ENCODE measurements at places on chromosomes 6 and 20.

DNA sequence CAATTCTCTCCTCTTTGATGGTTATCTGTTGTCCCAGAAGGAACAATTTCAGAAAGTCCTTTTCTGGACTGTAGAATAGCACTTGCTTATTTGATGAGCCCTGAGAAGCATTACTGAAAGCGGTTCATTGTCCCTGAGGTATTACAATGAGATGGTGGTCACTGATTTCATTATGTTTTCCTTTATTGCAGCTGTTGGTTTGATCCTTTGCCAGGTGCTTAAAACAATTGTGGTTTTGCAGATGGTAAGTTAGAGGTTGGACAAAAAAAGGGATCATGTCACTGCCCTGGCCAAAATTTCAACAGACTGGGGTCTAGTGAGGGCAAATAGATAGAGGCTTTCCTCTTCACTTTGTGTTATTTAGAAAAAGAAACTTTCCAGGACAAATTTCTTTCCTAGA, 61.9 kb downstream of the ESR1 start:
- no peak for DNase-seq

DNA sequence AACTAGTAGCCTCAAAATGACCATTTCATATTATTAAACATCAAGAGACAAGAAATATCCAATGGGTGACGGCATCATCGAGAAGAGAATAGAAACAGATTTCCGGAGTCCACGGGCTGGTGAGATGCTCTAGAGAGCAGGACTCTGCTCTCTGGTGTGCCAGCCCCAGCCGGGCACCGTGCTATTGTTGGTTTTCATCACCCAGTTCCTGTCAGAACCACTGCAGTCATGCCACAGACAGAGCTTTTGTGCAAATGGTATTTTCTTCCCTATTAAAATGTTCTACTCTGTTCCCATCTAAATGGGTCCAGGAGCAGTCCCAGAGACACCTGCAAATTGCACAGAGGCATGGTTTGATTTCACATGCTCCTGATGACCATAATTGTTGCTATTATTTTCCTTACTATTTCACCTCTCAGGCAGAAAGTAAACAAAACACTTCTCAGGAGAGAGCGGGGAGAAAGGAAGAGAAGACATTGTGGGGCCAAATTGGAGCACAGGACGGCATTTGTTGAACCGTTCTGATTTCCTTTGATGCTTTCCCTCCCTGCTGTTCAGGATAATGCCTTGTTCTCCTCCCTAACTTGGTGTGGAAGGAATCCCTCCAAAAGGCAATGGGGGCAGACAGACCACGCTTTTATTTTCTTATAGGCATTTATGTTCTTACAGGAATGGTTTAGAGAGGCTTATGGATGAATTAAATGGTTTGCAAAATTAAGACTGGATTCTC, 11.4 kb upstream of the RAMACL start:
- no peak for DNase-seq

GRCh38 chr20:29878777-29879442, 1378.6 kb upstream of the DEFB115 start:
- no peak for DNase-seq

DNA sequence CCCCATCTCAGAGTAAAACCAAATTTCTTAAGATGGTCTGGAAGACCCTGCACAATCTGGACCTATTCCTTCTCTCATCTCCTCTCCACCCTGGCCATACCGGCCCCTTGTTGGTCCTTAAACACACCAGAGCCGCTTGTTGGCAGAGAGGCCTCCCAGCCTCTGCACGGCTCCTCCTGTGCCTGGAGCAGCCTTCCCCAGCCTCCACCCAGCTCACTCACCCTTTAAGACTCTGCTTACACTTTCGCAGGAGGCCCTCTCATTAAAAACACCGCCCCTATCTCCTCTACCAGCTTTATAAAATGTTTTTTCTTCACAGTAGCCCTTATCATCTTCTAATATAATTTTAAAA, 49.8 kb downstream of the BANF2 start:
- no peak for DNase-seq

- DNase-seq: no peak
Measured at GRCh38 chr6:44468835-44469234, 81.3 kb downstream of the CDC5L start.

- no peak for DNase-seq
Measured at GRCh38 chr6:82057846-82058554, 189.5 kb downstream of the IBTK start.

DNA sequence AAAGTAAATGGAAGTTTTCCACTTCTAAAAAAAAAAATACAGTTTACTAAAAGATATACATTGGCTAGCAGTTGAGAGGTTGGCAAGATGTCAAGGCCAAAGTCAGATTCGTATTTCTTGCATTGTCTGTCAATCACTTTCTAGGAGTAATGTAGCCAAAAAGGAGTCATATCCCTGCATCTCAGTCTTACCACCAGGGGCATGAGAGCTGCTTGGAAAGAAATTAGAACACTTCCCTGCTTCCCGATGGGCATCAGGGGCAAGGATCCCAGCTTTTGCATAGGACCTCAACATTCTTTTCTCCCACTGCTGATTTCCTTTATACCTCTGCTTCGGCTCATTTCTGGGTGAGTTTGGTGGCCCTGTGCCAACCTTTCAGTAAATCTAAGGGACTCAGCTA, 581.0 kb upstream of the MAP3K7 start:
- DNase-seq: no peak

DNA sequence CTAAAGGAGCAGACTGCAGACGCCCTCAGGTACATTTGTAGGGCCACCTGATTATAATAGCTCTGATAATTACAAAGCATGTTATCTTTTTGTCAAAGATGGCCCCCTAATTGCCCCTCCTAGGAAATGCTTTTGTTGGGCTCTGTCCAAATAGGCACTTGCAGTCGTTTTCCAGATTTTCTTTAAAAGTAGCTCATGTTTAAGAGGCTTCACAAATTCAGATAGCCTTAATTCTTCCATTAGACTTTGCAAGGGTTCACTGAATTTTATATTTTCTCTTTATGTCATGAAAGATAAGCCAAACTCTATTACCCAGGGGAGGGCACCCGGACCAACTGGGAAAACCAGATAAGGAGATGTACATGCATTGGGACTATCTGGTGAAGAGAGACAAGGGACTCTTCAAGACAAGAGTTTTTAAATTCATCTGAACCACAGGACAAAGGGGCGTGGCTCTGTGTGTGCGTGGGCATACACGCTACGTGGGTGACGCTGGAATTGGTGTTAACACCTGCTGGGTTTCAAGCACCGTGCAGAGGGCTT, 95.6 kb downstream of the TOX2 start:
- no peak for DNase-seq

DNA sequence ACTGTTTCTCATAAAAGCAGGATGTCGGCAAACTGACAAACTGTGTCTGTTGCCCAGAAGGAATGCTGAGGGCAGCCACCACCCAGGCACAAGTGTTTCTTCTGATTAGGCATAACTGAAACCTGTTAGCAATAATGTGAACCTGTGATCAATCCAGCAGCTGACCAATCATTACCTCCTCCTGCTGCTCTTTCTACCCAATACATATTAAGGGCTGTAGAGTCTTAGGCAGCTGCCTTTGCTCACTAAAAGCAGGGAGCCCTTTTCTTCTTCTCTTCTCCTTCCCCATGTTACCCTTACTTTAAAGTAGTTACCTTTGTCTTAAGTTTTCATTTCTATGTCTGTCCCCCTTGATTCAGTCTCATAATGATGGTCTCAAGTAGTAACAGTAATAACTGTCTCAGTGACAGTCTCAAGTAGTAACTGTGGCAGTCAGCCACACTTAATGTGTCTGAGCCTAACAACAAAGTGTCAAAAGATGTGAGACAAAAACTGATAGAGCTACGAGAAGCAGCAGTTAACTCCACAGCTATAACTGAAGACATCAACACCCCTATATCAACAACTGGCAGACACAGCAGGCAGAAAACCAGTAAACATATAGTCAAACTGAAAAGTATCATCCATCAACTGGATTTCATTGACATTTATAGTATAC, 37.0 kb downstream of the RANBP9 start:
- no peak for DNase-seq

DNA sequence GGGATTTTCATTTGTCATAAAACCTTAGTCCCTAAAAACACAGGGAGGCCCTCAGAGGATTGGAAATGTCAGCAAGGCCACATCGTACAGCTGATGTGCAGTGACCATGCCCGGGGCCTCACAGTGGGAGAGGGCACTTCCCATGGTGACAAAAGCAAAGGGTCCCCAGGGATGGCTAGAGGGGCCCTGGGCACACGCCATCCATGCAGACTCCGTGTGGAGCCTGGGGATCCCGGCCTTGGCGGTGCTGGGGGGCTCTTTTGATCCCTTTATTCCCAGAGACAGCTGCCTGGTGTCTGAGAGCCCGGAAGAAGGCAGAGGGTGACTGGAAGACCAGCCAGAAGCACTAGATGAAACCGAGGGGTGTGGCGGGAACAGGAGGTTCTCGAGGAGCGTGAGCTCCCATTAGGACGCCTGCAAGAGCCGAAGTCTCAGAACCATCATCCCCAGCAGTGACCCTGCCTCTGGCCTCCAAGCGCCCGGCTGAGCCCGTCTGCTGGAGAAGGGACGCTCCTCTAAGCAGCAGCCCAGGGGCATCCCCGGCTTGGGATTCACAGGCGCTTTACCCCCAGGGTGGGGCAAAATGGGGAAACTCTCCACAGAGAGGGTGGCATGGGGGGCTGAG, 49.1 kb upstream of the FRMD1 start:
- no peak for DNase-seq

GRCh38 chr20:57620274-57620990, at the start of gene ZBP1:
TSS of gene ZBP1 (minus strand) at chr20:57620426. CDS start at chr20:57620295, 131 bp downstream.
- no peak for DNase-seq

- DNase-seq: no peak
Measured at GRCh38 chr6:44780161-44780560, 392.7 kb downstream of the CDC5L start.

DNA sequence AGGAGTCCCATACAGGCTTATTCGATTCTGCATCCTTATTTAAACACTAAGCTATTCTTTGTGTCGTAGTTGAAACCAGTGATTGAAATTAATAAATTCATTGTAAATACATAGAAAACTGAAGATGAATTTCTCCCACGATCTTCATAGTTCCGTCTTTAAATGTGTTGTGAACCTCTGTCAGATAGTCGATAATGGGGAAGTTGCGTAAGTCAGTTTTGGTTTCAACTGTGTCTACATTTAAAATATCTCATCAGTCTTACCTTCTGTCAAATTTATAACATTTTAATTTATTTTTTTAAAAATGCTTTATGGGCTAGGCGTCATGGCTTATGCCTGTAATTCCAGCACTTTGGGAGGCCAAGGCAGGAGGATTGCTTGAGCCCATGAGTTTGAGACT, 12.7 kb downstream of the STX11 start:
- DNase-seq: no peak

- no peak for DNase-seq
Measured at GRCh38 chr6:118724211-118724610, 72.8 kb upstream of the CEP85L start.

GRCh38 chr6:150613269-150613668, 13.6 kb downstream of the PLEKHG1 start:
- no peak for DNase-seq

DNA sequence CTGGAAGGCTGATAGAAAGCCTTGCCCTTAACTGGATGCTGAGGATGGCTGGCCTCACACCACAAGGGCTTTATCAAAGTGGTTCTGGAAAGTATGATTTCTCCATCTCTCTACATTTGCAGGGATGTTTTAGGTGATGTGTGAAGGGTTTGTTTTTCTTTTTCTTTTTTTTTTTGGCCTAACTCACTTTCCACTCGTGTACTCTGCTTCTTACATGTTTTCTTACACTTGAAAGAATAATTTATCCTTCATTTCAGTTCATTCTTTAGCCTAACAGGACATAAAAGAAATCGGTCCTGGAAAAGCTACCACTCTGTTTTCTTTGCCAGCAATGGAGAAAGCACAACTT, 41.2 kb downstream of the ISM1 start:
- DNase-seq: no peak

DNA sequence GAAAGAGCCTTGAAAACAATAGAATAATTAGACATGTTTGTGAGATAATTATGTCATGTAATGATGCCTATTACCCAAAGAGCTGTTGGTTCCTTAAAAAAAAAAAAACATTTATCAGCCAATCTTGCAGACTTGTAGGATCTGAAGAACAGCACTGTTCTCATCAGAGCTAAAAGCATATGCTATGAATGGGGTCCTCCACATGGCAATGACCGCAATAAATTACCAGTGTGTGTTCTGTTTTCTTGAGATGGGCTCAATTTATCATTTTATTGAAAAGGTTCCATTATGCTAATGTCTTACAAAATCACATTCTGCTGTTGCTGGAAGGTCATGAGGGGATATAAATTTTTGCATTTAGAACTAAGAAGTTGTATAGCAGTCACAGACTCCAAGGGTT, 484.7 kb downstream of the PRKN start:
- DNase-seq: no peak

- no peak for DNase-seq
Measured at GRCh38 chr6:28747631-28748157, 176.1 kb downstream of the TRIM27 start.

GRCh38 chr6:119575721-119576120, 226.2 kb upstream of the MAN1A1 start:
- no peak for DNase-seq

DNA sequence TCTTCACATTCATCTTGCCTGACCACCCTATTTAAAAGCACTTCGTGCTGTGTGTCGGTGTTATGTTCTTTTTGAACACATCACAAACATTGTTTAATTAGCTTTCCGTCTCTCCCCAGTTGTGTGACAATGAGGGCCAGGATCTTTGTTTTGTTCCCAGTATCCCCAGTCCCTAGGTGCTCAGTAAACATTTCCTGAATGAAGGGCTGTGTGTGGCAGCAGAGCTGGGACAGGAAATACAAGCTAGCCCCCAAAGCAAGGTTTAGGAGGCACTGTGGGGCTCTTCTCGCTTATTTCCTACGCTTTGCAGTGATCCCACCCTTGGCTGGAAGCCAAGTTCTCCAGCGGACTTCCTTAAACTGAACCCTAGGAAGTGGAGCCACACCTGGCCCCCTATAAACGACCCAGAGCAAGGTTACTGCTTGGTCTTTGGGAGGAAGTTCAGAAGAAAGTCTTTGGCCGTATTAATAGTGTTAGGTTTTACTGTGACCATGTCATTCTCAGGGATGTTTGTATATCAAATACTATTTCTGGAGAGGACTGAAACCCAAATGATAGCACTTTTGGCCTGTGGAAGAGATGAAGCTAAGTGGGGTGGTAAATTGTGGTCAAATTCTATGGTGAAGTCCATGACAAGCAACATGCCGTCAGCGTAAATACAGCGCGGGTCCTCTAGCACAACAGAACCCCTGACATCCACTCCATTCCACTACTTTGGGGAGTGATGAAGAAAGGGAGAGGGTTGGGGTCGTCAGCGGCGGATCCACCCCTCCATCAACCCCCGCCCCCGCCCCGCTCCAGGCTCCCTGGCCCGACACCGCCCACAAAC, 570 bp upstream of the FANCE start:
- DNase-seq: no peak

DNA sequence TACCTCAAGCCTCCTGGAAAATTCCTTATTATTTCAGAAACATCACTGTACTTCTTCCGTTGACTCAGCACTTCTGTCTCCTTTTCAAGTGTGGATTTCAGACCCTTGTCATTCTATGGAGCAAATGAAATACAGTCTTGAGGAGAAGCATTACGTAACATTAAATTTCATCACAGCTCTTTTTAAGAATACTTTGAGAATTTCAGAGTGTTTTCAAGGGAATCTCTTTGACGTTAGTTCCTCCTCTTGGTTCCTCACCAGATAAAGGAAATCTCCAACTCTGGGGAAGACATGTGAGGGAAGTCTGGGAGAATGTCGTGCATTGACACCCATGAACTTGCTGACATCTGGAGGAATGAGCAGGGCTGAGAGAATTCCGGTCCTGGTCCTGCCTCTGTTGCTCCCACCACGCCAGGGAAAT, 32.3 kb downstream of the UST start:
- no peak for DNase-seq

GRCh38 chr6:26198722-26199056, 111.5 kb downstream of the HFE start:
- no peak for DNase-seq

Data from stimulated activated CD8-positive, alpha-beta memory T cell treated with anti-CD3 and anti-CD28 coated beads, Interleukin-7, amount 100 ng/mL, for 1 hour (primary cell).